ENCODE measurements at places on chromosomes 1 and 21.

- no peak for DNase-seq
Measured at GRCh38 chr1:235553112-235553551, 48.9 kb upstream of the B3GALNT2 start.

DNA sequence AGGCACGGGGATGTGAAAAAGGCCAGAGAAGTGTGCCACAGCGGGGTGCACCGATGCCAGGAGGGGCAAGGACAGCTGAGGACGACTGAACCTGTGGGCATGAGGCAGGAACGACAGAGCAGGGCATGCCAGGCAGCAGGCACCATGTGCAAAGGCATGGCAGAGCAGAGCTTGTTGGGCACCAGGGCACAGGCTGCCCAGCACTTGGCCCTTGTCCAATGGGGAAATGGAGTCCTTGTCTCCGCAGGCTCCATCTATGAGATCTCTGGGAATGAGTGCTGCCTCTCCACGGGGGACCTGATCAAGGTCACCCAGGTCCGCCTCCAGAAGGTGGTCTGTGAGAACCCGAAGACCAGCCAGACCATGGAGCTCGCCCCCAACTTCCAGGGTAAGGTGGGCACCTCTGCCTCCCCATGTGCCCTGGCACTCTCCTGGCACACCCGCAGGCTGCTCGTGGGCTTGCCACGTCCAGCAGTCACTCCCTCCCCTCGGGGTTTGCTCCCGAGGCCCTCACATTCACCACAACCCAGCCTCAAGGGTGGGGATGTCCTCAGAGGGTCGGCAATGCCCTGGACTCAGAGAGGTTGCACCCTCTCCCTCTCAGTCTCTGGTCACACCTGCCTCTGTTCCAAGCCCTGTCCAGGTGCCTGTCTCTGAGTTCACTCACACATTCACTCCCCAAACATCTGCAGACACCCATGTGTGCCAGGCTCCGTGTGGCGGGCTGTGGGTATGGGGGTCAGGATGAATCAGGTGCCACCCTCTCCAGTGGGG, 4.2 kb downstream of the THEMIS2 start:
- no peak for DNase-seq

DNA sequence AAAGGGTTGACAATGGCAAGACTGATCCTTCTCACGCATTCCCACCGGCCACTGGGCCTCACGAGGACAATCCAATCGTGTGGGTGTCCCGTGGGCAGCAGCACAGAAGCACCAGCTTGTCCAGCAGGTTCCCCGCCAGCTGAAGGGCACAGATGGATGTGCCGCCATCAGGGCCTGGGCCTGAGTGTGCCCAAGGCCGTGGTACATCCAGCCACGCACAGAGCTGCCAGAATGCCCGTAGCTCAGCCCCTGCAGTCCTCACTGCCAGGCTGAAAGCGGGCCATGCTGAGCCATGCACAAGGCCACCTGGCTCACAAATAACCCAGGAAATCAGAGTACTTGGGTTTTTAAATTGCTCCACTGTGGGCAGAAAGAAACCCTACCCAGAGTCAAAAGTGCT, 7.0 kb downstream of the NPHP4 start:
- no peak for DNase-seq

GRCh38 chr1:232143315-232143886, 486.5 kb downstream of the SIPA1L2 start:
- DNase-seq, result no peak

DNA sequence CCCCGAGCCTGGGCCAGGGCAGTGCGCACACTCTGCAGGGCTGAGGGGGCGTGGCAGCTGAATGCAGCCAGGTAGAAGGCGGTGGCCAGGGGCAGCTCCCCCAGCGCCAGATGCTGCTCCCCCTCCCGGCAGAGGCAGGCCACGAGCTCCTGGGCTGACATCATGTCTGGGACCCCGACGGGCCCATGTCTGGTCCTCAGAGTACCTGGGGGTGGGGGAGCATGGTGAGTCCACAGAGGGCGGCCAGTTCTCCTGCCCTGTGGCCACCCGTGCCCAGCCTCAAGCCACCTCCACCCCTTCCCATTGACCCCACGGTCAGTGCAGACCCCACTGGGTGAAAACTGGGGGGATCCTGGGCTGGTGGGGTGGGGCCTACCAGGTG, 838 bp downstream of the TTC34 start:
- no peak for DNase-seq

- DNase-seq, result no peak
Measured at GRCh38 chr1:71154429-71154828, 73.6 kb upstream of the ZRANB2 start.

DNA sequence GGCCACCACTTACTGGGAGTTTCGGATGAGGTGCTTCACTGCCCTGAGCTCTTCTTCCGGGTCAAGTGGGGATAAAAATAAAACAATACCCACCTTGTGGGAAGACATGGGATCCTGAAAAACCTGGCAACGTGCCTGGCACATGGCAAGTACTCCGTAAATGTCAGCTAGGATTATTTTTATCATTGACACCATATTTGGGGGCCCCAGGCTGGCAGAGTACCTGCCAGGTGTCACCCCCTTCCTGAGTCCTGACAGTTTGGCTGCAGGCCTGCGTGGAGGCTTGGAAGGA, 9.2 kb upstream of the EPHA2 start:
- DNase-seq, result no peak

- DNase-seq, result peak; percentile 26
Measured at GRCh38 chr1:109050228-109050995, 8.5 kb upstream of the WDR47 start.

- DNase-seq, result peak; percentile 94
Measured at GRCh38 chr1:204456826-204457442, 37.7 kb downstream of the PIK3C2B start.

- no peak for DNase-seq
Measured at GRCh38 chr1:27548858-27549719, 54.9 kb downstream of the AHDC1 start.

GRCh38 chr1:43597028-43597427, 52.9 kb upstream of the KDM4A start:
- DNase-seq, result no peak

GRCh38 chr1:43554444-43554992, 23.8 kb downstream of the PTPRF start:
- no peak for DNase-seq

DNA sequence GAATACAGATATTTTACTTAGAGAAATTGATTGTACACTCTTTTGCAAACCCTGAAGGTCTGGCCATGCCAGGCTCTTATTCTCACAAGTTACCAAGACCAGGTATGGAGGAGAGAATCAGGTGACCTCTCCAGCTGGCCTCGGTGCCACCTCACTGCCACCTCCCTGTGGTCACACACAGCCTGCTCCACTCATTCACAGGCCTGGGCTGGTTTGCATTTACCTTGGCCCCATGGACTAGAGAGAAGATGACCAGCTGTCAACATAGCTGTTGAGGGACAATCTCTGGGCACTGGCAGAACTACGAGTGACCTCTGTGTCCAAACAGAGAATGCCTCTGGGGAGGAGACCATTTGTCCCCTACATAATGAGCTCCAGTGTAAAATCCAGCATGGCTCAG, 291.2 kb upstream of the RUNX1 start:
- DNase-seq, result no peak

- DNase-seq, result no peak
Measured at GRCh38 chr1:31798433-31799195, 17.2 kb downstream of the SPOCD1 start.

DNA sequence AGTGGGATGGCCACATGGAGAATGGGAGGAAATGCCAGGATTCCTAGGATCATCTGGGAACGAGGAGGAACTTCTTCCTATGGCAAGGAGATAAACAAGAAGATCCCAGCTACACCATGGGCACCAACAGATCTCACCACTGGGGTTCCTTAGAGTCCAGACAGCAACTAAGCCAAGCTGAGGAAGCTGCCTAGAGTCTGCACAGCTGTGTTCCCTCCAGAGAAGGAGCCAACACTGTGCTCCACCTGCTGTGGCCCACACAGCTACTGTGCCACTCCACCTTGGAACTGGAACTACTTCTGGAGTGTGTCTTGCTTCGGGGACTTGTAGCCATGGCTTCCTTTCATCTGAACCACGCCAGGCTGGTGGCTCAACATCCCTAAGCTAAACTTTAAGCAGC, 6.0 kb downstream of the IFNAR1 start:
- DNase-seq, result no peak

GRCh38 chr21:34878501-34878900, 170.6 kb downstream of the RUNX1 start:
- no peak for DNase-seq

GRCh38 chr21:14741256-14741655, 195.1 kb upstream of the SAMSN1 start:
- no peak for DNase-seq

- DNase-seq, result no peak
Measured at GRCh38 chr1:93784538-93784937, 94.5 kb downstream of the DNTTIP2 start.

- peak; percentile 14 for DNase-seq
Measured at GRCh38 chr1:208031316-208031931, 120.5 kb upstream of the CD34 start.

DNA sequence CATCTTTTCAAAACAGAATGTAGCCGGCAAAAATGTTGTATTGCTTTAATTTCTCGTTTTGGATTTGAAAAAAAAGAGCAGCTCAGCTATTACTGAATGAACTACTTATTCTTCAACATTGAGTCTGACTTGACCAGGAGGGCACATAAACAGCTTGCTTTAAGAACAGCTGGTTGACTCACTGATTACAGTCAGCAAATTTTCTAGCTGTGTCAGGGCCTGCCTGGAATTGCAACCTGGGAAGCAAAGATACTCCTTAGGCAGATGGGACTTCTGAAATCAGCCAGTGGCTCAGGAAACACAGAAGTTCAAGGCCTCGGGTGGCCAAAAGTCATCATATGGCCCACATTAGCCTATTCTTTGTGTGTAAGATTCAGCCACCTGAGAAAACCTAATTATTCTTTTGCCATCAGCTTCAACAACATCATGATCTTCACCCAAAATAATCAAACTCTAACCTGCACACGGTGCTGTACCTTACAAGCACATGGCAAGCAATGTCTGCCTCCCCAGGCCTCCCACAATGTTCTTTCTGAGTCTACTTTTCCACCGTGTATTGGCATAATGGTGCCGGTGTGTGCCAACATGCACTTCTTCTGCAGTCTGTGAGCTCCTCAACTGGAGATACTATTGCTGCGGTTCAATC, 307.2 kb downstream of the HHIPL2 start:
- no peak for DNase-seq

DNA sequence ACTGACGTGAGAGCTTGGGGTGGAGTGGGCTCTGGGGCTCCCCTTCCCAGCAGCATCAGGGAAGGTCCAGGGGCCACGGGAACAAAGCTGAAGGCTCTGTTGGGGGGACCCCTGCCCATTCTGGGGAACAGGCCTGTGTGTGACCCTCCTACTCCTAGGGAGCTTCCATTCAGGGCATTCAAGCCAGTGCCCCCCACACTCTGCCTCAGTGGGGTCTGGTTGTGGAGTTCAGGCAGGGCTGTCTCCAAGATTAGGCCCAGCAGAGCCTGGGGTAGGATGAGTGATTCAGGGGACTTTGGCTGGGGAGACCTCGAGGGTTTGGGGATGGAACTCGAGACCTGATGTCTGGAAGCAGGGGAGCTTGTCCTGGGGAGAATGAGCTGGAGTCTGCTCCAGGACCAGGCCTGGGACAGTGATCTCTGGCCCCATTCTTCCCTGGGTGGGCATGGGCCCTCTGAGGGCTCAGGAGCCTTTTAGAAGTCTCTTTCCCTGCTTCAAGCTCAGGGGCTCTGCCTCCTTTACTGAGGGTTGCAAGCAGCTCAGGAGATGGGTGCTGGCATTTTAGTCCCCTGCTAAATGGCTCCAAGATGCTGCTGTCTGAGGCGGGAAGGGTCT, 81.7 kb downstream of the PTPRU start:
- DNase-seq, result no peak

- no peak for DNase-seq
Measured at GRCh38 chr1:21335088-21335691, 44.9 kb upstream of the ECE1 start.

GRCh38 chr1:228812961-228813360, 77.7 kb downstream of the RHOU start:
- DNase-seq, result no peak

DNA sequence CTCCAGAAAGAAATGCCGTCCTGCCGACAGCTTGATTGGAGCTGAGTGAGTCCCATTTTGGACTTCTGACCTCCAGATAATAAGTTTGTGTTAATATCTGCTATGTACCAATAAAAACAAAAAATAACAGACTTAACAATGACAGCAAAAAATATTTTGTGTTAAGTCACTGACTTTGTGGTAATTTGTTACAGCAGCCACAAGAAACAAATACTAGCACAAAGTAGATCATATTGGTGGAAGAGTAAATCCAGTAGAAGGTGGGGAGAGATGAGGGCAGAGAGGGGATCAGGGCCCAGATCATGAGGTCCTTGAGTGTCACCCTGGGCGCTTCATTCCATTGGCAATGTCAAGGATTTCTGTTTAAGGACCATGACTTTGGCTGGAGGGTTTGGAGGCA, 168.6 kb downstream of the DYRK1A start:
- DNase-seq, result no peak

DNA sequence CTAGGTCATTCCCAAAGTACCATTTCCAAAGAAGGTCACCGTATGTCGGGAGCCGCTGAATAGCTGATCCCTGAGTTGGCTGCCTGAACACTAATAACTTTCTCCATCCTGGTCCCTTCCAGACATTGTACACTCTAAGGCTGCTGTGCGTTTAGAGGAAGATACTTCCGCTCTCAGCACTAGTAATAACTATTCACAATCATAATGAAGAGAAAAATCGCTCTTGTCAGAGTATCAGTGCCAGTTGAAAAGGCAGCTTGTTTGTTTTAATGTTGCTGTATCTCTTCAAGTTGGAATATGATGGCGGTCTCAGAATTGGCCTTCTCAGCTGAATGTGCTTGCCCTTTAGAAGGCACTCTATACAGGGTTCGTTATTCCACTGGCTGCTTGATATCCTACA, 43.5 kb downstream of the TGFB2 start:
- no peak for DNase-seq

- DNase-seq, result no peak
Measured at GRCh38 chr1:27473755-27474154, 16.2 kb downstream of the WASF2 start.

GRCh38 chr21:46254208-46254975, 25.8 kb upstream of the LSS start:
- DNase-seq, result no peak

- DNase-seq, result no peak
Measured at GRCh38 chr1:6464514-6464836, 1.5 kb downstream of the TNFRSF25 start.

GRCh38 chr1:185325413-185325812, 8.4 kb upstream of the IVNS1ABP start:
- DNase-seq, result no peak

DNA sequence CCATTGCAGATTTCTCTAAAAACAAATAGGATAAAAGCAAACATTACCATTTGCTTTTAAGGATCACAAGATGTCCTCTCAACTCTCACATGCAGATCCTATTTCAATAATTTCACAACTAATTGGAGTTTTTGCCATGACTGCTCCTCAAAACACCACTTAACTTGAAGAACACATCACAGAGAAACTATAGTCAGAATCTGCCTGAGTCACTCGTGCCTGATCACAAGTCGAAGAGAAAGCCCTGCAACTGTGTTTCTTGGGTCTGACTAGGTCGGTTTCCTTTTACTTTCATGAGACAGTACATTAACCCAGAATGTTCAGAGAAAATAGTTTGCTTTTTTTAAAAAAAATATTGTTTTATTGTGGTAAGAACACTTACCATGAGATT, 46.3 kb upstream of the SMYD2 start:
- DNase-seq, result no peak

- DNase-seq, result no peak
Measured at GRCh38 chr1:57423656-57424211, at the start of gene DAB1. TSS of gene DAB1 (minus strand) at chr1:57424060. CDS start at chr1:57291030, 133,030 bp downstream.

- peak; percentile 86 for DNase-seq
Measured at GRCh38 chr1:92961896-92962752, 862 bp upstream of the DIPK1A start.

GRCh38 chr1:6623269-6623965, 1.3 kb upstream of the THAP3 start:
- no peak for DNase-seq

GRCh38 chr1:199590708-199591107, 436.8 kb upstream of the NR5A2 start:
- DNase-seq, result no peak
